ENCODE measurements at places on chromosomes 4 and X.

DNA sequence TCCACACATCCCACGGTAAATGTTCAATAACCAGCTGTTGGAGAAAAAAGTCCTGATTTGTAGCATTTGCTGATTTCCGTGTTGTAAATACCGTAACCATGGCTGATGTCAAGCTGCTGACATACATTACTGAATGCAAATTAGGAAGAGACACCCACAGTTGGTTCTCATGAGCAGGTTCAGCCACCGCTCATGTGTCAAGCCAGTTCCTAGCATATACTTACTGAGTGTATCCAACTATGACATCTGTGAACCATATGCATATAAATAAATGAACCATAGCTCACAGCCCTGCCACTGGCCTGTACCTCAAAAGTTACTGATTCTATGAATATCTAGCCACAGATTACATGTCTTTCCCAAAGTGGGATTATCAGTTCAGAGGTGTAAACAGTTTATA lies 29.5 kb downstream of the FHDC1 start:
- H3K4me1 ChIP-seq, result peaks cover 15% of the 10 kb centered on the region
- H3K4me3 ChIP-seq, result no peak overlapping the region
- DNase-seq, result no peak
- H3K36me3 ChIP-seq, result no peaks in the 10 kb centered on the region
- no peak overlapping the region for H3K27ac ChIP-seq

GRCh38 chr4:151169900-151170299 lies 70.5 kb downstream of the RPS3A start:
- no peaks in the 10 kb centered on the region for H3K4me1 ChIP-seq
- H3K27me3 ChIP-seq, result no peaks in the 10 kb centered on the region
- no peak overlapping the region for H3K4me3 ChIP-seq
- H3K27ac ChIP-seq, result peak overlapping the region; percentile 60

GRCh38 chrX:8783097-8783713 lies 18.0 kb downstream of the FAM9A start:
- DNase-seq, result no peak
- no peaks in the 10 kb centered on the region for H3K27me3 ChIP-seq
- H3K4me3 ChIP-seq, result no peak overlapping the region
- no peak overlapping the region for H3K27ac ChIP-seq
- H3K4me1 ChIP-seq, result no peaks in the 10 kb centered on the region

GRCh38 chr4:13615161-13615560 lies 12.4 kb downstream of the BOD1L1 start:
- H3K27ac ChIP-seq, result no peak overlapping the region
- DNase-seq, result no peak

DNA sequence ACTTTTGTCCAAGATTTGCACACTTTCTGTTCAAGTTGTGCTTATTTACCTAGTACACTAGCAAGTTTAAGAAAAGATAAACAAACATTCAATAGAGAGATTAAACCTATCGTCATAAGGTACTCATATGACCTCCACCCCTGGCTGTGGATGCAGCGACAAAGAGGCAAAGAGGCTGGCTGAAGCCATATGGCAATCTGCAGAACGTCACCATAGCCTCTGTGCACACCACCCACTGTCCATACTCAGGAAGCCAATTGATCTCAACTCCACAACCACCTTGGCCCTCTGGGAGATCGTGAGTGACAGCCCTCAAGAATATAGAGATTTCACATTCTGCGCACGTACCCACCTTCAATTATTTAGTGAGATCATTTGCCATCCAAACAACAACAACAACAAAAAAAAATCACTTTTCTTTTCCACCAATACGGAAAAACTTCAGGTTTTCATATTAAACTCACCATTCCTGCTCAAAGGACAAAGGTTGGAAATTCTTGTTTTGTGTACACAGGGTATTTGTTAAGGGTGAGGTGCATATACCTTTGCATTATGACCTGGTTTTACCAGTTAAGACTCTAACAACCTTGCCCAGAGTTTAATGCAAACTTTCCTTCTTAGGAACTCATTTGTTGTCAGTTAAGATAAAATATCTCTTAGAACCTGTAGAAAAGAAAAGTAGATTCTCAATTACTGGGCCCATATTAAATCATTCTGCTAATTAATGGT lies 243.0 kb upstream of the FSTL5 start:
- no peaks in the 10 kb centered on the region for H3K4me1 ChIP-seq
- DNase-seq, result no peak
- H3K4me3 ChIP-seq, result no peak overlapping the region
- H3K36me3 ChIP-seq, result no peaks in the 10 kb centered on the region
- H3K27ac ChIP-seq, result no peak overlapping the region

DNA sequence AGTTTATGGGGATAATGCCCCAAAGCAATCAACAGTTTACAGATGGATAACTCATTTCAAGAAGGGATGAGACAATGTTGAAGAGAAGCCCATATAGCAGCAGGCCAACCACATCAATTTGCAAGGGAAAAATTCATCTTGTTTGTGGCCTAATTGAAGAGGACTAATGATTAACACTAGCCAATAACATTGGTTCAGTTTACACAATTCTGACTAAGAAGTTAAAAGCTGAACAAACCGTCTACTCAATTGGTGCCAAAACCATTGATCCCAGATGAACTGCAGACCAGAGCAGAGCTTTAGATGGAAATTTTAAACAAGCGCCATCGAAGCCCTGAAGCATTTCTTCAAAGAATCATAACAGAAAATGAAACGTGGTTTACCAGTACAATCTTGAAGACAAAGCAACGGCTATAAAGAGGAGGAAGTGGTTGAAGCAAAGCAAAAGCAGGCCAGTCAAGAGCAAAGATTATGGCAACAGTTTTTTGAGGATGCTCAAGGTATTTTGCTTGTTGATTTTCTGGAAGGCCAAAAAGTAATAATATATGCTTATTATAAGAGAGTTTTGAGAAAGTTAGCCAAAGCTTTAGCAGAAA lies 20.5 kb upstream of the BLTP1 start:
- H3K36me3 ChIP-seq, result no peaks in the 10 kb centered on the region
- no peak overlapping the region for H3K27ac ChIP-seq
- H3K4me1 ChIP-seq, result no peaks in the 10 kb centered on the region
- H3K27me3 ChIP-seq, result no peaks in the 10 kb centered on the region

- H3K4me3 ChIP-seq, result no peak overlapping the region
- no peaks in the 10 kb centered on the region for H3K27me3 ChIP-seq
- no peak for DNase-seq
- H3K27ac ChIP-seq, result no peak overlapping the region
- H3K36me3 ChIP-seq, result no peaks in the 10 kb centered on the region
Measured at GRCh38 chr4:24965627-24966026, 52.8 kb upstream of the CCDC149 start.

GRCh38 chr4:184315675-184316359 lies 98.1 kb upstream of the ENPP6 start:
- no peaks in the 10 kb centered on the region for H3K36me3 ChIP-seq
- no peaks in the 10 kb centered on the region for H3K27me3 ChIP-seq
- H3K4me3 ChIP-seq, result no peak overlapping the region
- H3K4me1 ChIP-seq, result no peaks in the 10 kb centered on the region
- DNase-seq, result no peak
- H3K27ac ChIP-seq, result no peak overlapping the region

- H3K4me3 ChIP-seq, result no peak overlapping the region
- no peaks in the 10 kb centered on the region for H3K27me3 ChIP-seq
- peaks cover 31% of the 10 kb centered on the region for H3K36me3 ChIP-seq
- no peak for DNase-seq
Measured at GRCh38 chr4:1998296-1998695, 10.5 kb downstream of the NELFA start.

DNA sequence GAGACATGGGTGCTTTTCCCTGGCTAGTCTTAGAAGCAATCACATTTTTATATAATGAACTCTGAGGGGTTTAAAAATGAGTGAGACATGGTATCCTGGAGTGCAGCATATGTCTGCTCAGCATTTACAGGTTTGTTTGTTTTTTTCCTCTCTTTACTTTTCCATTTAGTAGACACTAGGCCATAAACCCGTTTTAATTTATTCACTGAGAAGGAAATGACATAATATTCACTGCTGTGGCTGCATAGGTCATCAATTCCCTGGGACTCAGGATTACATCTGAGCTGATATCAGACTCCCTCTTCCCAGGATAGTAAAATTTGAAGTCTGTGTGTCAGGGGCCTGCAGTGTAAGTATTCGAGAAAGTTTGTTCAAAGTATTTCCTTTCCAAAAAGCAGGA lies 178.9 kb upstream of the SPRY1 start:
- no peaks in the 10 kb centered on the region for H3K4me1 ChIP-seq
- no peak overlapping the region for H3K27ac ChIP-seq
- DNase-seq, result no peak
- no peak overlapping the region for H3K4me3 ChIP-seq
- H3K27me3 ChIP-seq, result no peaks in the 10 kb centered on the region

- H3K4me3 ChIP-seq, result no peak overlapping the region
- H3K36me3 ChIP-seq, result no peaks in the 10 kb centered on the region
- no peak overlapping the region for H3K27ac ChIP-seq
- DNase-seq, result no peak
Measured at GRCh38 chr4:86563416-86563815, 30.7 kb upstream of the PTPN13 start.

- no peaks in the 10 kb centered on the region for H3K4me1 ChIP-seq
- no peak overlapping the region for H3K4me3 ChIP-seq
- no peak for DNase-seq
- H3K27me3 ChIP-seq, result no peaks in the 10 kb centered on the region
Measured at GRCh38 chr4:7559741-7560395, 125.1 kb upstream of the PSAPL1 start.

- no peak overlapping the region for H3K27ac ChIP-seq
- H3K27me3 ChIP-seq, result no peaks in the 10 kb centered on the region
- DNase-seq, result no peak
- no peak overlapping the region for H3K4me3 ChIP-seq
- H3K36me3 ChIP-seq, result no peaks in the 10 kb centered on the region
Measured at GRCh38 chr4:47118192-47118929, 87.0 kb downstream of the GABRB1 start.

- DNase-seq, result no peak
- H3K4me3 ChIP-seq, result no peak overlapping the region
- H3K4me1 ChIP-seq, result no peaks in the 10 kb centered on the region
- H3K27ac ChIP-seq, result no peak overlapping the region
- no peaks in the 10 kb centered on the region for H3K27me3 ChIP-seq
Measured at GRCh38 chrX:41449131-41449530, 2.0 kb downstream of the NYX start.

DNA sequence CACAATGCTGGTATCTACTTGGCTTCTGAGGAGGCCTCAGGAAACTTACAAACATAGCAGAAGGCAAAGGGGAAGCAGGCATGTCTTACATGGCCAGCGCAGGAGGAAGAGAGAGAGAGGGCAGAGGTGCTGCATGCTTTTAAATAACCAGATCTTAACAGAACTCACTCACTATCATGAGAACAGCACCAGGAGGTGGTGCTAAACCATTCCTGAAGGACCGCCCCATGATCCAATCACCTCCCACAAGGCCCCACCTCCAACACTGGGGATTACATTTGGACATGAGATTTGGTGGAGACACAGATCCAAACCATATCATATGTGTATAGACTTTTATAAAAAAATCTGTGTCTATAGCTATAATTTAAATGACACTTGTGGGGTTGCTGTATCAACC lies 48.6 kb upstream of the ERVMER34-1 start:
- no peaks in the 10 kb centered on the region for H3K4me1 ChIP-seq
- H3K4me3 ChIP-seq, result no peak overlapping the region
- no peak overlapping the region for H3K27ac ChIP-seq
- H3K36me3 ChIP-seq, result no peaks in the 10 kb centered on the region

DNA sequence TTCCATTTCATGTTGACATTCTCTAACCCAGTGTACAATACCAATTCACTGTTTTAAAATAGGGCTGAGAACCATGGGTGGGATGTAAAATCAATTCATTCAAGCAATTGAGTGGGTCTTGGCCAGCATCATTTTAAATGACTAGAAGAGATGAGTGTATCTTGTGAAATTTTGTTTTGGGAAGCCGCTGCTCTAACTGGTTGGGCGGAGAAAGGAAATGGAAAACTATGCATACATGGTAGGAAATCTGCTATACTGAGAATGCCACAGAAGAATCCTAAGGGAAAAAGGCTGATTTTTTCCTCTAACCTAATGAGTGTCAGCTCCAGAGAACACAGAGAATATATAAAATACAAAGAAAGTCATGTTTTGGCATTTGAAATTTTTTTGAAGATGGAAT lies 54.8 kb upstream of the DCLK2 start:
- no peaks in the 10 kb centered on the region for H3K36me3 ChIP-seq
- H3K27ac ChIP-seq, result no peak overlapping the region
- no peaks in the 10 kb centered on the region for H3K4me1 ChIP-seq
- DNase-seq, result no peak

DNA sequence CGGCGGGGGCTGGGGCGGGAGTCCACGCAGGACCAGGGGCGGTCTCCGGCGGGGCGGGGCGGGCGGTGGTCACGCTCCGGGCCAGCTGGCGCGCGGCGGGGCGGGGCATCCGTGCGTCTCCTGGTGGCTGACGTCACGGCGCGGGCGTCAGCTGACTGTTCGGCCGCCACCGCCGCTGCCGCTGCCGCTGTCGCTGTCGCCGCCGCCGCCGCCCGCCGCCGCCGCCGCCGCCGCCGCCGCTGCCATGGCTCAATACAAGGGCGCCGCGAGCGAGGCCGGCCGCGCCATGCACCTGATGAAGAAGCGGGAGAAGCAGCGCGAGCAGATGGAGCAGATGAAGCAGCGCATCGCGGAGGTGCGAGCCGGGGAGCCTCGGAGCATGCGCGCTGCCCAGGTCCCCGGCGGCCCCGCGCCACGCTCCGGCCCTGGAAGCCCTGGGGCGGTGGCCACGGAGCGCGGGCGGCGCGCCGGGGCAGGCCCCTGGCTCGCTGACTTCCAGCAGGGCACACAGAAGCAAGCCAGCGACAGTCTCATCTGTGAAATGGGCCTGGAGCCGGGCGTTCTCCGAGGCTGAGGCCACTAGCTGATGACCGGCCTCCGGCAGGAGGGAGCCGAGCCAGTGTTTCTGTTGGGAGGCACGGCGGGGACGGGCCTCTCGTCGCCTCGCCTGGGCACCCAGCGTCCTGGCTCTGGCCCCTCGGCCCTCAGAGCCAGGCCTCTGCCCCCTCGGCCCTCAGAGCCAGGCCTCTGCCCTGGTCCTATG lies at the start of gene FAM50A:
TSS of gene FAM50A (plus strand) at position 150 of the 763 bp plus-strand sequence. CDS start at position 245, 95 bp downstream.
- H3K36me3 ChIP-seq, result no peaks in the 10 kb centered on the region
- peak within 1 kb of the TSS; percentile 51 for H3K4me3 ChIP-seq
- no peak for DNase-seq
- peak within 1 kb of the TSS; percentile 87 for H3K27ac ChIP-seq

GRCh38 chrX:19824603-19825002 lies 62.8 kb downstream of the SH3KBP1 start:
- no peaks in the 10 kb centered on the region for H3K36me3 ChIP-seq
- DNase-seq, result no peak
- no peaks in the 10 kb centered on the region for H3K4me1 ChIP-seq
- H3K27ac ChIP-seq, result no peak overlapping the region

GRCh38 chr4:165766018-165766417 lies 107.0 kb upstream of the TLL1 start:
- H3K36me3 ChIP-seq, result no peaks in the 10 kb centered on the region
- no peak overlapping the region for H3K27ac ChIP-seq
- H3K27me3 ChIP-seq, result no peaks in the 10 kb centered on the region
- no peak overlapping the region for H3K4me3 ChIP-seq
- H3K4me1 ChIP-seq, result no peaks in the 10 kb centered on the region
- DNase-seq, result no peak

Data from esophagus squamous epithelium (tissue), 5 donors.